ENCODE measurements at places on chromosomes 4 and X. TPM values are rescaled to one million over a fixed set of nuclear protein-coding genes. Genes with fewer than 3 reads are reported as not detected.

The USP26 gene
- not detected for total RNA-seq

The SYAP1 gene
- 23.5 TPM for total RNA-seq

The SSX4B gene
- not detected for total RNA-seq

The RPS3A gene
- total RNA-seq = 3,246 TPM

The ETDB gene
- total RNA-seq = not detected

The TLR2 gene
- 0.08 TPM for total RNA-seq

The ENPP6 gene
- total RNA-seq = 0.13 TPM

The NOX1 gene
- not detected for total RNA-seq

The TLR3 gene
- 3.7 TPM for total RNA-seq

The MTCP1 gene
- total RNA-seq = 0.96 TPM

The TRIM60 gene
- total RNA-seq = not detected
